ENCODE measurements at places on chromosomes 7 and 10.
A peak's percentile ranks its signal among the peaks of the same experiment; 100 is the strongest.

DNA sequence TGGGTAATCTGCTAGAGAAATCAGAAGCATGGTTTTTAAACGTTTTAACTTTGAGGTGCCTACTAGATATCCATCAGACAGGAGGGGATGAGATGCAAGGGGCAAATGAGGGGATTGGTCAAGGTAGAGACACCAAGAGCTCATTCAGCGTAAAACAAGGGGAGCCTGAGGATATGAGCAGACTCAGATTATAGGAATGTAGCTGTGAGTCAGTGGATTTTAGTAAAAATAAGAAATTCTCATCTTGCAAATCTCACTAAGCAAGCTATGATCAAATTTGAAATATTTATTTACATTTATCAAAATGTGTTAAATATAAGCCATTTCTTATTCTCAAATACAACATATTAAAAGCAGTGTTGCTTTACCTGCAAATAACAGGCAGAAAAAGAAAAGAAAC is 21.4 kb upstream of the TFEC start:
- no peak for DNase-seq

DNA sequence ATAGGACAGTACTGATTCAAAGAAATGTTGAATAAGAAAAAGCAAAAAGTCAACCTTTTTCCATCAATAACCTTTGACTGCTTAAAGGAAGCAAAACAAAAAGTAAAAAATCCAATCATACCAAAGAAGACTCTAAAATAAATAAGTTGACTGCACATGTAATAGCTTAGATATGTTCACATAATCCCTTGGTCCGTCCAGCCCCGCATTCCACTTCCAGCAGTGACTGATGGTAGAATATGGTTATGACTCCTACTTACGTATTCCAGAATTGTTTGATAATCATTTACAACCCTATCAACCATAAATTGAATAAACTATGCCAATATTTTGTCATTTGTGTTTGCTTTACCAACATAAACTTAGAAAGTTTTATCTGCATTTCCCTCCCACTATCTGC is 77.9 kb downstream of the CTNNA3 start:
- DNase-seq: peak; percentile 28

GRCh38 chr7:77954773-77955555 is 156.4 kb downstream of the PHTF2 start:
- no peak for DNase-seq

- DNase-seq: no peak
These were observed 9.1 kb downstream of the SSMEM1 start for GRCh38 chr7:130216750-130217149.

DNA sequence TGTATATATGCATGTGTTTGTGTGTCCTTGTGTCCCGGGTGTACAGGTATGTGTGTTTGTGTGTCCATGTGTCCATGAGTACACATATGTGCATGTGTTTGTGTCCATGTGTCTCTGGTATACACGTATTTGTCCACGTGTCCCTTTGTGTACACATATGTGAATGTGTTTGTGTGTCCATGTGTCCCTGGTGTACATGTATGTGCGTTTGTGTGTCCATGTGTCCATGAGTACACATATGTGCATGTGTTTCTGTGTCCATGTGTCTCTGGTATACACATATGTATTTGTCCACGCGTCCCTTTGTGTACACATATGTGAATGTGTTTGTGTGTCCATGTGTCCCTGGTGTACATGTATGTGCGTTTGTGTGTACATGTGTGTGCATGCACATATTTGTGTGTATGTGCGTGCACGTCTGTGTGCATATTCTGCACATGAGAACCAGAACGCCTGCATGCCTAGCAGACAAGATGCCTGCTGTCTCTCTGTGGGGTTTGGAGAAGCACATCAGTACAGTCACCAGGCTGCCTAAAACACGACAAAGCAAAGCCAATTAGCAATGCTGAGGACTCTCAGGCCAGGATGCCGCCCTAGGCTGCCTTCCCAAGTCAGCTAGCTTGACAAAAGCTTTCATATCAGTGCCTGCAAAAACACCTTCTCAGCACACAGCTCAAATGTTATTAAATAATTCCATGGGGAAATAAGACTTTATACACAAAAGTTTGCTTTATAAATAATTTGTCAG is 327.8 kb downstream of the PTPRN2 start:
- no peak for DNase-seq

DNA sequence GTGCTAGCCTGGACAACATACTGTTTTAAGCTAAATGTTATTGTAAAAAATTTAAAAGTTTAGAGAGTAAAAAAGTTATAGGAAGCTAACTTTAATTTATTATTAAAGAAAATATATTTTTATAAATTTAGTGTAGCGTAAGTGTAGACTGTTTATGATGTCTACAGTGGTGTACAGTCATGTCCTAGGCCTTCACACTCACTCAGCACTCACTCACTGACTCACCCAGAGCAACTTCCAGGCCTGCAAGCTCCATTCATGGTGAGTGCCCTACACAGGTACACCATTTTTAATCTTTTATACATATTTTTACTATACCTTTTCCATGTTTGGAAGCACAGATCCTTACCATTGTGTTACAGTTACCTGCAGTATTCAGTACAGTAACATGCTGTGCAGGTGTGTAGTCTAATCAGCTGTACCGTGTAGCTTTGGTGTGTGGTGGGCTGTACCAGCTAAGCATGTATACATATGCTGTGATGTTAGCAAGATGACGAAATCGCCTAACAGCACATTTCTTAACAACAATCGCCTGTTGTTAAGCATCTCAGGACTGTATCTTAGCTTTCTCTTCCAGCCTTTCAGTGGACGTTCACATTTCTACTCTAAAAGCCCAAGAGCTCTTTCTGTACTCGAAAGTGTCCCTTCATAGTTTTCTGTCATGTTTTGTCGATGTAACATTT is 12.5 kb downstream of the RNF32 start:
- DNase-seq: no peak

GRCh38 chr10:99595770-99596465 is 24.3 kb downstream of the SLC25A28 start:
- no peak for DNase-seq

DNA sequence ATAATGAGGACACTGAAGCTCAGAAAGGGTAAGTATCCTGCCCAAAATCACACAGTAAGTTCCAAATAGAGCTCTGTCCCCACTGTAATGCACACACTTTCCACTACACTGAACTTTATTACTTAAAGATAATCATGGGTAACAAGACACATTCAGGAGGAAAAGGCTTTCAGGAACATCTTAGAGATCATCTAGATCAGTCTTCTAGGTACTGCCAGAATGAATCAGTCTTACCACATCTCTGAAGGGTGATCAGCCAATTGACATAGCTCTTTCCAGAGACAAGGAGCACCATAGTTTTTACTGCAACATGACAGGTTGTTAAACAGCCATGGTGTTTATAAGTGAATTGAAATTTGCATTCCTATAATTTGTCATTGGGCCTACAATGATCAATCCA is 5.4 kb upstream of the HERPUD2 start:
- no peak for DNase-seq

- no peak for DNase-seq
These were observed 4.7 kb upstream of the LMBR1 start for GRCh38 chr7:156897673-156898072.

DNA sequence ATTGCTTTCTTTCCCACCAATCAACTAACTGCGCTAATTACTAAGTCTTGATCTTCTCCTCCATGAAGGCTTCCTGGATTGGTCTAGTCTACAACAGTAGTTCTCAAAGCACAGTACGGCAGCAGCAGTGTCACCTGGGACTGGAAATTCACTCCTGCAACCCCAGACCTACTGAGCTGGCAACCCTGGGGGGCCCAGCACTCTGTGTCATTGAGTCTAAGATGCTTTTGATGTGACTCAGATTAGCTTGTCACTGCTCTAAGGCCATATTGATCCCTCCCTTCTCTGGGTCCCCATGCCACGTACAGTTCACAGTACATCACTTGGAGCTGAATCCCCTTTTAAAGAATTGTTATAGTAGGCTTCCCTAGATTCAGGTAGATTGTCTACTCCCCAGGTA is 65.7 kb upstream of the KMT2C start:
- no peak for DNase-seq

DNA sequence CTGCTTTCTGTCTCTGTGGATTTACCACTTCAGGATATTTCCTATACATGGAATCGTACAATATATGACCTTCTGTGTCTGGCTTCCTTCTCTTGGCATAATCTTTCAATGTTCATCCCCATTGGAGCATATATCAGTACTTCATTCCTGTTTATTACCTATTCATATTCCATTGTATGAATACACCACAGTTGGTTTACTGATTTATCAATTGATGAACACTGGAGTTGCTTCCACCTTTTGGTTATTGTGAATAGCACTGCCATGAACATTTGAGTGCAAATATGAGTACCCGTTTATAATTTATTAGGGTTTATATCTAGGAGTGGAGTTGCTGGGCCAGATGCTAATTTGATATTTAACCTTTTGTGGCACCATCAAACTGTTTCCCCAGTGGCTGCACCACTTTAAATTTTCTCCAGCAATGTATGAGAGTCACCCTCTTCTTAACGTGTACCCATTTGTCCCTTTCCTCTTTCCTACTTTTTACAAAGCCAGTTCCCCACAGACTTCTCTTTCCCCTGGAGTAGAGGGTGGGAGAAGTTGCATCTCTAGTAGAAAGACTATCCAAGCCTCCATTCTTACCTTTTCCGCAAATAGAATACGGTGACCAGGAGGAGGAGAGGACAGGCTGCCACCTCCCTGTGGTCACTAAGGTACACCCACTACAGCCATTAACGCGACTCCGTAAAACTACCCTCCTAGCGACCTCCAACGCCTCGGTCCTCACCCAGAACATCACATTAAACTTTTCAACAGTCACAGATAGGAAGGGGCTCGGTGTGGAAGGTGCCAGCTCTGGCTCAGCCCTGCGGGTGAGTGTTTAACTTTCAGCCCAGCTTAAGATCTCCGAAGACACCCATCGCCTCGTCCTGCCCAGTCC is 25.6 kb downstream of the SCD start:
- DNase-seq: no peak

DNA sequence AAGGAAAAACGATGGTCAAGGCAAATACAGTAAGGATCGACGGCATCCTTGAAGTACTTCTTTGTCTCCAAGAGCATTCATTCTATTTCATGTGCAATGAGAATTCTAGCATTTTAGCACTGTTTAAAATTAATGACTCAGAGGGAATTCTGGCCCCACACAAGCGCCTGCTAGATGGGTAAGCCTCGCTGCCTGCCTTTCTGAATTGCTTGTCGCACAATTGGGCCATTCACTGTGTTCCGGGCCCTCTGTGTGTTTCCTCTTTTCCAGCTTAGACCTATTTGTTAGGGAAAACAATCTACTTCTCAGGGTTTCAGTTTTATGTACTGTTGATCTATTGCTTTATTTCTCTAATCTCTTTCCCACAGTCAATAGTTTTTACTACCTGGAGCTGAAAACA is 204.7 kb upstream of the ZNF32 start:
- DNase-seq: no peak

DNA sequence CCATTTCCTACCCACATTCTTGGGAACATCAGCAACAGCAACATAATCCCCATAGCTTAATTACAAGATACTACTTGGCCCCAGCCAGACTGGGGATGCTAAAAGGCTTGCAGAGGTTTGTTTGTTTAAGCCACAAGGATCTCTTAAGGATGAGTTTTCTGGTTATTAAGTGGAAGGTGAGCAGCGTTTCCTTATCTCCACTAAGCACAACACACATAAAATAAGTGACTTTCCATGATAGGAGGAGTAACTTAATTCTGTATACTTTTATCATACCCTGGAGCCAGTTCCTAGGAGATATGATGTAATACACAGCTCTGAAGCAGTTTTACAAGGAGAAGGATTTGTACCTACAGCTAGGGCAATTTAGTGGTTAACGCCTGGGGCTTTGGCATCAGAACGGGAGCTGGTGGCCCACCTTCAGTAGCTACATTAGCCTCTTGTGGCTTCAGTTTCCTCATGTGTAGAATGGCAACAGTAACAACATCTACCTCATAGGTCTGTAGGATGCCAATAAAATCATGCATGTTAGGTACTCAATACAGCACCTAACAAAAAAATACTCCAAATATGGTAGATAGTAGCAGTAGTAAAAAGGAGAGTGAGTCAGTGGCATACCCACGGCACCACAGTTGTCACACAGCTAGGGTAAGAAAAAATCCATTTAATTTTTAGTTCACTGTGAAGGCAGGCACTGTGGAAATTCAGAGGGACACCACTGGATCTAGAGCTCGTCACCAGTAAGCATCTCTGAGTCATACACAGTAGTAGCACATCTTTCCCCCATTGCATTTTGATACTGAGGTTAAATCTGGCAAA is 55.2 kb downstream of the DOCK4 start:
- DNase-seq: no peak

DNA sequence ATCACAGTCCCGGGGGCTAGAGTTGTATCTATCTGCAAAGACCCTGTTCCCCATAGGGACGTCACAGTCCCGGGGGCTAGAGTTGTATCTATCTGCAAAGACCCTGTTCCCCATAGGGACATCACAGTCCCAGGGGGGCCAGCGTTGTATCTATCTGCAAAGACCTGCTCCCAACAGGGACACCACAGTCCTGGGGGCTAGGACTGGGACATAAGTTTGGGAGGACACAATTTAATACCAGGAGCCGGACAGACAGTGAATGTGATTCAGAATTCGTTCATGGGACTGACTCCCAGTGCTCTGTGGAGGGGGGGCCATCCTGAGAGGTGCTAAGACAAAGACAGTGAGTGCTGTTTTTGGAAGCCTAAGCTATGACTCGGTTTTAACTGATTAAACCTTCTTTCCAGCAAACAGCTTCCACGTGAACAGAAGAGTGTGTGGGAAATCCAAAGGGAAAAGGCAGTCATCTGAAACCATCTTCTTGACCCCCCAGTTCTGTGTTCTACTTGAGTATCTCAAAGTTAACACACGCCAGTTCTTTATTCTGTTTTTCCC is 153.0 kb downstream of the DIP2C start:
- DNase-seq: no peak

DNA sequence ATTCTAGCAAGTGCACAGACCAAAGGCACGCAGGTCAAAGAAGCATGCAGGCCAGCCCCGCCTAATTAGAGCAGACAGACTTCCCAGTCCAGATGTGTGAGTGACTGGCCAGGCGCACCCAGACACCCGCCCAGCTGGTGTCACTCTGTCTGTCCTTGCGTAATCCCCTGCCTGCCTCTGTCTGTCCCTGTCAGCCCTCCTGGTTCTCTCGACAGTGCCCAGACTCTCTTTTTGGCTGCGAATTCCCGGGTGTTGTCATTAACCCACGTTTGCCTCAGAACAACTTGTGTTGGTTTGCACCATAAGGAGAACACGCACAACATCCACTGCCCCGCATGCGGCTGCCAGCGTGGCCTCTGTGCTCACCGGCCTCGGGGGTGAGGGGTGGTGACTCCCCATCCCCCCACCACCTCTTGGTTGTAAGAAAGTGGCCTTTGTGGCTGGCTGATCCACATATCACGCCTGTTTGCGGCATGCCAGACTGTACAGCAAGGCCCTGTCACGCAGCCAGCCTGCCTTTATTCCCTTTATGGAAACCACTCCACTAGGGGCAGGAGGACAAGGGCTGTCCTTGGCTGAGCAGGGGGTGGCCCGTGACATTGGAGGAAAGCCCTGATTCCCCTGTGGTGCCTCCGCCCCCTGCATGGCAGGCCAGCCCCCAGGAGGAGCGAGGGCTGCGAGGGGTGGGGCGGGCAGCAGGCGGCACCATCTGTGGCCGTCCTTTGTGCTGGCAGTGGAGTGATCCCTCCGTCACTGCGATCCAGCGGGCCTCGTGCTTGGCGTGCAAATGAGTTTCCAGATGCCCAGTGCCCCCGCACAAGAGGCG is 72.8 kb upstream of the PPIF start:
- DNase-seq: no peak

- no peak for DNase-seq
These were observed 348.6 kb downstream of the AUTS2 start for GRCh38 chr7:69946901-69947300.

Measured in AG09309 (cell line).